ENCODE measurements at places on chromosomes 7 and 10.

GRCh38 chr10:38003026-38003425 lies 7.4 kb upstream of the ZNF33A start:
- no peak for DNase-seq

DNA sequence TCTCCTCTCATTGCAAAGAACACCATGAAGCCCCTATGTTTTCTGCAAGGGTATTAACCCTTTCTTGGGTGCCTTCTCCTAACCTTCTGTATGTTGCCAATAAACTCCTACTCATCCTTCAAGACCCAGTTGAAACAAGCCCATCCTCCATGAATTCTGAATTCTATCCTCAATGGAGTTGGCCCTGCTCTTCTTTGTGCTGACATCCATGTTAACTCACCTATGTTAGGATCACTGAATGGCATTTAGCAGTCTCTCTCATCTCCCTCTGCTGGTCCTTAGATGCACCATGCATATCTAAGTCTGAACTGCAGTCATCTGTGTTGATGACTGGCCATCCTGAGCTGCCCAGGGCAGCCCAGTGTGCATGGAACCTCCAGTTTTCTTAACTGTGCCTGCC lies 129.8 kb downstream of the BUB3 start:
- DNase-seq, result no peak

DNA sequence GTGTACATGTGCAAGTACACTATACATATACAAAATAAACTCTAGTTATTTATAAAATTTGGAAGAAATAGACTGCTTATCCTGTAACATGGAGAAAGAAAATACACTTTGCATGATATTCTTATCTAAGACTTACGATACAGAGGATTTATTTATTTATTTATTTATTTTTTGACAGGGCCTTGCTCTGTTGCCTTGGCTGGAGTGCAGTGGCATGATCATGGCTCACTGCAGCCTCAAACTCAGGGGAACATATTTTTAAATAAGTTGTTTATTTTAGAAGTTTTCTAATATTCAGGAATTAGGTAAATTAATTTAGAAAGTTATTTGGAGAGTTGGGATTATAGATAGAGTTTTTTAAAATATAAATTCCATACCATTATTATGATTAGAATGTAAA lies 116.7 kb downstream of the GPR85 start:
- no peak for DNase-seq

GRCh38 chr7:137801003-137801402 lies 45.8 kb downstream of the DGKI start:
- no peak for DNase-seq

DNA sequence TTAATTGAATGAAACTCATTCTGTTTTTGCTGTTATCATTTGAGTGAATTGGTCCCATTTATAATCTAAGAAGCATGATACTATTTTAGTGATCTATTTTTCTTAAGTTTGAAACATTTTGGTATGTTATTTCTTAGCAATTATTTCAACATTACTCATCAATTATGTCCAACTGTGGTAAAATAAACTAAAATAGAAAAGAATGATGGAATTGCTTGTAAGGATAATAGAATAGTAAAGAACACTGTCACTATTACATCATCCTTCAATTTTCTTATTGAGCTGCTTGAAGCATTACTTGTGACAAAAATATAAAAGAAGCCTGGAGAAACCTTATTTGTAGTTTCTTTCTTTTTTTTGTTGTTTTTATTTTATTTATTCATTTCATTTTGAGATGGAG lies 42.4 kb downstream of the ZNF487 start:
- no peak for DNase-seq

DNA sequence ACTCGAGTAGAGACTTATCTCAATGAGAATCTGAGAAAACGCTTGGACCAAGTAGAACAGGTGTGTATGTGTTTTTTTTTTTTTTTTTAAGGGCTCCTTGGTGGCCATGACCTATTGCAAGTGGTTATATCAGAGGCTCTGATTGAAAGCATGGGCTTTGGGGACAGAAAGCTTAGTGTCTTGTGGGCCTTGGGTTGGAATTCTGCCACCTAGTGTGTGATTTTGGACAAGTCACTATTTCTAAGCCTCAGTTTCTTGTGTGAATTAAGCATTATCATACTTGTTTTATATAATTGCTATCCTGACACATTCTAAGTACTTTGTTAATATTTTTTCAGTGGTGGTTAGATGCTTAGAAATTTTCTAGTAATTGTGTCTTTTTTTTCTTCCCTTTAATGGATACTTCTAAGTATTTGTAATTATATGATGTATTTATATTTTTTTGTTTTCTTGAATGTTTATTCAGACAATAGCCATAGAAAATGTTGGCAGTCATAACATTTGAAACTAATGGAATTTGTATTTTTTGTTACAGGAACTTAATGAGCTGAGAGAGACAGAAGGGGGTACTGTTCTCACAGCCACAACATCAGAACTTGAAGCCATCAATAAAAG lies 33.1 kb downstream of the SMC3 start:
- no peak for DNase-seq

DNA sequence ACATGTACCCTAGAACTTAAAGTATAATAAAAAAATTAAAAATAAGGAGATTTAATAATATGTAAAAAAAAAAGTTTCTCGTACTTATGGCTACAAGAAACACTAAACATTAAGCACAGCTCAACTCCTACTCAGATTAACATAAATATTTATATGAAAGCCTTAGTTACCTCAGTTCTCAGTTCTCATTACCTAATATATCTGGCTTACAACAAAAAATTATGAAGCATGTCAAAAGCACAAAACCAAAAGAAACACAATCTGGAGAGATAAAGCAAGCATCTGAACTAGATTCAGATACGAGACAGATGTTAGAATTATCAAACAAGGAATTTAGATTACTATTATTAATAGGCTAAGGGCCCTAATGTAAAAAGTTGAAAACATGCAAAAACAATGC lies 40.1 kb downstream of the RNF133 start:
- no peak for DNase-seq

DNA sequence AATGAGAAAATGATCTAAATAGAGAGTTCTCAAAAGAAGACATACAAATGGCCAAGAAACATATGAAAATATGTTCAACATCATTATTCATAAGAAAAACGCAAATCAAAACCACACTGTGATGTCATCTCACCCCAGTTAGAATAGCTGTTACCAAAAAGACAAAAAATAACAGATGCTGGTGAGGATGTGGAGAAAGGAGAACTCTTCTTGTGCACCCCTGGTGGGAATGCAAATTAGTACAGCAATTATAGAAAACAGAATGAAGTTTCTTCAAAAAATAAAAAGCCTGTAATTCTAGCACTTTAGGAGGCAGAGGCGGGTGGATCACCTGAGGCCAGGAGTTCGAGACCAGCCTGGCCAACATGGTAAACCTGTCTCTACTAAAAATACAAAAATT lies 199.3 kb downstream of the PARD3 start:
- no peak for DNase-seq

DNA sequence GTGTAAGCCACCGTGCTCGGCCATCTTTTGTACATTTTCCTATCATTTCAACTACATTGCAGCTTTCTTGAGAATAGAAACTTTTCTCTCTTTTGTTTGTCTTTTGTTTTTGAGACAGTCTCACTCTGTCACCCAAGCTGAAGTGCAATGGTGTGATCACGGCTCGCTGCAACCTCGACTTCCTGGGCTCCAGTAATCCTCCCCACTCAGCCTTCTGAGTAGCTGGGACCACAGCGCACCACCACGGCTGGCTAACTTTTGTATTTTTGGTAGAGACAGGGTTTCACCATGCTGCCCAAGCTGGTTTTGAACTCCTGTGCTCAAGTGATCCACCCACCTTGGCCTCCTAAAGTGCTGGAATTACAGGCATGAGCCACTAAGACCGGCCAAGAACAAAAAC lies 31.3 kb upstream of the DAGLB start:
- DNase-seq, result no peak

DNA sequence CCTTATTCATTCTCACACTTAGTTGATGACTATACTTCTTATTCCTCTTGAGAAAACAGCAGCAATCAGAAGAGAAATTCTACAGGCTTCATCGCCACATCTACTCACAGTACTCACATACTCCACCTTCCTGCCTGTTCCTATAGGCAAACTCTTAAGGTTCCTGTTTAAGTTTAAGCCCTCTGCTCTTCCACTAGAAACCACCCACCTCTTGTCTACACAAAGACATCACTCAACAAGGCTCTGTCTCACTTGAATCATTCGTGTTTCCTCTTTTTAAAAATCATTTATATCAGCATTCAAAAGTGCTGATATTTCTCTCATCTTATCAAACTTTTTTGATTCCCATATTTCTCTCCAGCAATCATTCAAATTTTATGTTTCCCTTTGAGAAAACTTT lies 85.5 kb upstream of the ADO start:
- no peak for DNase-seq

DNA sequence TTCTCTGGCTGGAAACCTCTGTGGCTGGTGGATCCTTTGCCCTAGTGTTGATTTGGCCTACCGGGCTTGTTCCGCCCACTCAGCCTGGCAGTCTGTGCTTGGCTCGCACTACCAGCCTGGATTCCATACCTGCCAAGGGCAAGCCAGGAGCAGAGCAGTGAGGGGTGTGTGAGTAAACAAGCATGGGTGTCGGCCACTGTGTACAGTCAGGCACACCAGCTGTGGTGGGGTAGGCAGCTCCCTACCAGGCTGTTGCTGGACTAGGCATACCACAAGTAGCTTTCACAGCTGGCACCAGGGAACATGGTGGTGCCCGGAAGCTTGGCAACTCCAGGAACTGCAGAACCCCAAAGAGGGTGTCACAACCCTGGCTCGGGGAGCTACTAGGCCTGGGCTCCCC lies 942.9 kb upstream of the LRRN3 start:
- no peak for DNase-seq

- no peak for DNase-seq
These were observed 78.8 kb downstream of the RALA start for GRCh38 chr7:39702133-39702532.

GRCh38 chr10:106836933-106837663 lies 327.4 kb downstream of the SORCS1 start:
- DNase-seq, result no peak

- DNase-seq, result no peak
These were observed 910 bp downstream of the WIPF3 start for GRCh38 chr7:29806995-29807841.

GRCh38 chr10:80509403-80510161 lies 28.1 kb upstream of the SH2D4B start:
- no peak for DNase-seq

DNA sequence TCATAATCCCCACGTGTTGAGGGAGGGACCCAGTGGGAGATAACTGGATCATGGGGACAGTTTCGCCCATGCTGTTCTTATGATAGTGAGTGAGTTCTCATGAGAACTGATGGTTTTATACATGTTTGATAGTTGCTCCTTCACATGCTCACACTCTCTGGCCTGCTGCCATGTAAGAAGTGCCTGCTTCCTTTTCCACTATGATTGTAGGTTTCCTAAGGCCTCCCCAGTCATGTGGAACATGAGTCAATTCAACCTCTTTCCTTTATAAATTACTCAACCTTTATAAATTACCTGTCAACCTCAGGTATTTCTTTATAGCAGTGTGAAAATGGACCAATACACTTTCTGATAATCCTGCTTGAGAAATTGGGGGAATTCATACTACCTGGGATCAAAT lies 80.2 kb downstream of the ZNF37A start:
- no peak for DNase-seq

- no peak for DNase-seq
These were observed 226.3 kb upstream of the ZNF32 start for GRCh38 chr10:43874984-43875383.

DNA sequence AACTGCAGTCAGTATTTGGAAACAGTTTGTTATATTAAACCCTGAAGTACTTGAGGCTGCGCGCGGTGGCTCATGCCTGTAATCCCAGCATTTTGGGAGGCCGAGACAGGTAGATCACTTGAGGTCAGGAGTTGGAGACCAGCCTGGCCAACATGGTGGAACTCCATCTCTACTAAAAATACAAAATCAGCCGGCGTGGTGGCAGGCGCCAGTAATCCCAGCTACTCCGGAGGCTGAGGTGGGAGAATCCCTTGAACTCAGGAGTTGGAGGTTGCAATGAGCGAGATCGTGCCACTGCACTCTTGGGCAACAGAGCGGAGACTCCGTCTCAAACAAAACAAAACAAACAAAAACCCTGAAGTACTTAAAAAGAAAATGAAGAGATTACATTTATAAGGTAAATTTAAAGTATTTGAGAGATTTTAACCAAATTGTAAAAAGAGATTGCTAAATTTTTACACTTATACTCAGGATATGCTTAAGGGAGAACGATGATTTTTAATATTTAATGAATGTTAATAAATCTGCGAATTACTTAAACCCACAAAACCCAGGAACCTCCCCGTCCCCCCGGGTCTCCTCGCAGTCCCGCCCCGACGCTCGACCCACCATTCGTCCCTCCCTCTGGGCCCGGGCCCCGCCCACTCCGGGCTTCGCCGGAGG lies 425 bp upstream of the MTG1 start:
- DNase-seq, result no peak

- DNase-seq, result no peak
These were observed 47.7 kb downstream of the LYZL2 start for GRCh38 chr10:30581779-30582380.

DNA sequence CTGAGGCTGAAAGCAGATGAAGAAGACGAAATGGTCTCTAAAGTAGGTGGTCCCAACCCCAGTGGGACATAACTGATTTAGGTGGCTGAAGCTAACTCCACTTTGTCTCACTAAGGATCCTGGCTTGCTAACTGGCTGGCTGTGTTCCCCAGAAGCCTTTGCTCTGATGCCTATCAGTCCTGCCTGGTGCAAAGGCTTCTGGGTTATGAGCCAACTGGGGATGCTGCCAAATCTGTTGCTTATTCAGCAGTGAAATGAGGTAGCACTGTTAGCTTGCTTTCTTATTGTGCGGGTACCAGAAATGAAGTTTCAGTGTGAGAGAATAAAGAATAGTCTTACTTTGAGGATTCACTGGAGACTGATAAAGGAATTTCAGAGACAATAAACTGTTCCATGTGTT lies 18.1 kb downstream of the PRKG1 start:
- DNase-seq, result no peak

DNA sequence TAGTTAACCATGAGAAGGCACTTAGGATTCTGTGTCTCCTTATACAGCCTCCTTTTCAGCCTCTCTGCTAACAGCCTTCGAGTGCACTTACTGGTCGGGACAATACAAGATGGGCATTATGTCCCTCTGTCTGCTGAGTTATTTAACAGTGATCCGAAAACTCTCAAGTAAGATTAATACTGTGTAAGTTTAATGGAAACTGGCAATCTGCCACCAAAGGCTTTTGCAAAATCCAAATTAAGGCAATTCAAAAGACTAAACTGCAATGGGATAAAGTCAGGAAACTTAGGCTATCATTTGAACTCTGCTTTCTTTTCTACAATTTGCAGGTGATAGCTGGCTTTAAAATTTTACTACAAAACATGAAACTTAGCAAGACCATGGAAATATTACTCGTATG lies 477.8 kb downstream of the TFEC start:
- no peak for DNase-seq

All from cerebellar nuclear complex (tissue), 1 donor.